ENCODE measurements at places on chromosomes 12 and 14.

DNA sequence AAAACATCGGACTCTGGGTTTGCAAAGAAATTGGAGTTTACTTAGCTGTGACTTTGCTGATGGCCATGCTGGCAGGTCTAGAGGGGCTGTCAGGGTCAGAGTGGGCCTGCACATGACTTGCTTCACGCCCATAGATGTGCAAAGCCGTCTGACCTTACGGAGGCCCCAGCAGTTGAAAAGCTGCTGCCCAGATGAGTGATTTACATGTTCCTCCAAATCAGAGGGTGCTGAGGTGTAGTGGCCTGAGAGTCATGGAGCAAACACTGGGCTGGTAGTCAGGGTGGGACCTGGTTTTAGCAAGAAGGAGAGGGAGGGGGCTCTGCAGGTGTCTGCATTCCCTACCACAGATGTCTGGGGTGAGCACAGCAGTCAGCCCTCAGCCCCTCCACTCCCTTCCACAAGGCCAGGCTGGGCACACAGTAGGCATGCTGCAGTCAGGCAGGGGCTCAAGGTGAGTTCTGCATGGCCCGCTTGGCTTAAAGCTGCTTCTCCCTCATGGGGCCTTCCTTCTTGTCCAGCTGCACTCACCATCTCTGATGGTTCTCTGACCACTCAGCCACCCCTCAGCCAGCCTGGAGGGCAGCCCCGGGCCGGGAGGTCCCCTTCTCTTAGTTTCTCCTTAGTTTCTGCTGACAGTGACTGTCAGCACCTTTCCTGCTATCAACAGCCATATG lies 34.2 kb upstream of the EML1 start:
- DNase-seq: no peak

DNA sequence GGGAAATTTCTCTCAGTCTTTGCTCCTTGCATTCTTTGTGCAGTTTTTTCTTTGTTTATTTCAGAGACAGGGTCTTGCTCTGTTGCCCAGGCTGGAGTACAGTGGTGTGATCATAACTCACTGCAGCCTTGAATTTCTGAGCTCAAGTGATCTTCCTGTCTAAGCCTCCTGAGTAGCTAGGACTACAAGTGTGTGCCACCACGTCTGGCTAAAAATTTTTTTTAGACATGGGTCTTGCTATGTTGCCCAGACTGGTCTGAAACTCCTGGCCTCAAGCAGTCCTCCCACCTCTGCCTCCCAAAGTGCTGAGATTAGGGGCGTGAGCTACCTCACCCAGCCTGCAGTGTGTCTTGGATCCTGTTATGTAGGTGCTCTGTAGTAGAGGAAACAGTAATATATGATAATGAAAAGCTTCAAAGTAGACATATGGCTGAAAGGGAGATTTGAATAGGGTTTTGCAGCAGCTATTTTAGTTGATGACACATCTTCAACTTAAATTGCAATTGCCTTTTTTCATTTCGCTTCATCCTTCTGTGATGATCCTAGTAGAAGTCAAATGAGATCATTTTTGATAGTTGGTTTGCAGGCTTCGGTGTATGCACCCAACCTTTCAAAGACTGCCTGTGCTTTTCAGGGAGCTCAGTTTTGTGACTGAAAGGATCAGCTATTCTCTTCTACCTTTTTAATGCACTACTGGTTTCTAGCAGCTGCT lies 75.4 kb downstream of the FUT8 start:
- no peak for DNase-seq

DNA sequence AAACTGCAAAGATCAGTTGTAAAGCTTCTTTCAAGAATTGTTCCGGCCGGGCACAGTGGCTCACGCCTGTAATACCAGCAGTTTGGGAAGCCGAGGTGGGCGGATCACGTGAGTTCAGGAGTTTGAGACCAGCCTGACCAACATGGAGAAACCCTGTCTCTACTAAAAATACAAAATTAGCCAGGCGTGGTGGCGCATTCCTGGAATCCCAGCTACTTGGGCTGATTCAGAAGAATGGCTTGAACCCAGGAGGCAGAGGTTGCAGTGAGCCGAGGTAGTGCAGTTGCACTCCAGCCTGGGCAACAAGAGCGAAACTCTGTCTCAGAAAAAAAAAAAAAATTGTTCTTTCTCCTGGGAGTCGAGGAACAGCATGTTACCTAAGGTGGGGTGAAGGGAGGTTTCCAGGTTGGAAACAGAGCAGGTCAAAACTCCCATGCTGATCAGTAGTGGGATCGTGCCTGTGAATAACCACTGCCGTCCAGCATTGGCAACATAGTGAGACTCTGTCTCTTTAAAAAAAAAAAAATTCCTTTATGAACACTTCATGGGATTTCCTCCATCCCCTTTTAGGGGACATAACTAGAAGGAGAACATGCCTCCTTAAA lies 13.9 kb downstream of the FBXO34 start:
- no peak for DNase-seq

DNA sequence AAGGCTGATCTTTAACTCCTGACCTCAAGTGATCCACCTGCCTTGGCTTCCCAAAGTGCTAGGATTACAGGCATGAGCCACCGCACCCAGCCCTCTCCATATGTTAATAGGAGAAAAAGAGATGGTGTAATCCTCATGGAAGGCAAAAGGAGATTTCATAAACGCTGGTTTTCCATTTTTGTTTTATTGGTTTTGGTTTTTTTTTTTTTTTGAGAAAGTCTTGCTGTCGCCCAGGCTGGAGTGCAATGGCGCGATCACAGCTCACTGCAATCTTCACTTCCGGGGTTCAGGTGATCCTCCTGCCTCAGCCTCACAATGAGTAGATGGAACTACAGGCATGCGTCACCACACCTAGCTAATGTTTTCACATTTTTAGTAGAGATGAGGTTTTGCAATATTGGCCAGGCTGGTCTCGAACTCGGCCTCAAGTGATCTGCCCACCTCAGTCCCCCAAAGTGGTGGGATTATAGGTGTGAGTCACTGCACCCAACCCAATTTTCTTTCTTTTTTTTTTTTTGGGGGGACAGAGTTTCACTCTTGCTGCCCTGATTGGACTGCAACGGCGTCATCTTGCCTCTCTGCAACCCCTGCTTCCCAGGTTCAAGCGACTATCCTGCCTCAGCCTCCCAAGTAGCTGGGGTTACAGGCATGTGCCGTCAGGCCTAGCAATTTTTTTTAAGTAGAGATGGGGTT lies 8.1 kb downstream of the PTGES3 start:
- no peak for DNase-seq

GRCh38 chr12:126915309-126915708 lies 1351.7 kb upstream of the TMEM132C start:
- no peak for DNase-seq

DNA sequence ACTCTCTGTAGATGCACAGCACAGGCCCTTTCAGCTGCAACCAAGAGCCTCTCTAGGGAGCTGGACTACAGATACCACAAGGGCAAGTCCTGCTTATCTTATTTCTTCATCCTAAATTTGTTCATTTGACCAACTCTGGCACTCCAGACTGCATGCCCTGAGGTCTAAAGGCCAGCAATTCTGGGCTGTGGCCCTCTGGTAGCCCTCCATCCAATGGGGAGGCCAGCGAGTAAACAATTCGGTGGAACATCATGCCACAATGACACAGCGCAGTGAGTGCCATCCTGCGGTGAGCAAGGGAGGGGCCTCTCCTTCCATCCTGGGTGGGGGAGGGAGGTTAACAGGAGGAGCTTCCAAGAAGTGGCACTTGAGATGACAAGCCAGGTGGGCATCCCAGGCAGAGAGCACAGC lies 652 bp upstream of the SELPLG start:
- peak; percentile 62 for DNase-seq

All from mesendoderm (in vitro differentiated cells).